ENCODE measurements at places on chromosomes 3 and 15. TPM values are rescaled to one million over a fixed set of nuclear protein-coding genes. Genes with fewer than 3 reads are reported as not detected.

Gene DNAH1
- polyA plus RNA-seq: 14.8 TPM

Gene ADAMTSL3
- polyA plus RNA-seq: 2.8 TPM

Gene CCR3
- polyA plus RNA-seq: not detected

Gene CGNL1
- polyA plus RNA-seq: 63.7 TPM

Gene RTP1
- not detected for polyA plus RNA-seq

Gene SLC25A26
- 22.1 TPM for polyA plus RNA-seq

Gene ISL2
- polyA plus RNA-seq: not detected

Gene TM4SF1
- polyA plus RNA-seq: 55.5 TPM

Gene POLR2M
- polyA plus RNA-seq: 96.7 TPM

DNA sequence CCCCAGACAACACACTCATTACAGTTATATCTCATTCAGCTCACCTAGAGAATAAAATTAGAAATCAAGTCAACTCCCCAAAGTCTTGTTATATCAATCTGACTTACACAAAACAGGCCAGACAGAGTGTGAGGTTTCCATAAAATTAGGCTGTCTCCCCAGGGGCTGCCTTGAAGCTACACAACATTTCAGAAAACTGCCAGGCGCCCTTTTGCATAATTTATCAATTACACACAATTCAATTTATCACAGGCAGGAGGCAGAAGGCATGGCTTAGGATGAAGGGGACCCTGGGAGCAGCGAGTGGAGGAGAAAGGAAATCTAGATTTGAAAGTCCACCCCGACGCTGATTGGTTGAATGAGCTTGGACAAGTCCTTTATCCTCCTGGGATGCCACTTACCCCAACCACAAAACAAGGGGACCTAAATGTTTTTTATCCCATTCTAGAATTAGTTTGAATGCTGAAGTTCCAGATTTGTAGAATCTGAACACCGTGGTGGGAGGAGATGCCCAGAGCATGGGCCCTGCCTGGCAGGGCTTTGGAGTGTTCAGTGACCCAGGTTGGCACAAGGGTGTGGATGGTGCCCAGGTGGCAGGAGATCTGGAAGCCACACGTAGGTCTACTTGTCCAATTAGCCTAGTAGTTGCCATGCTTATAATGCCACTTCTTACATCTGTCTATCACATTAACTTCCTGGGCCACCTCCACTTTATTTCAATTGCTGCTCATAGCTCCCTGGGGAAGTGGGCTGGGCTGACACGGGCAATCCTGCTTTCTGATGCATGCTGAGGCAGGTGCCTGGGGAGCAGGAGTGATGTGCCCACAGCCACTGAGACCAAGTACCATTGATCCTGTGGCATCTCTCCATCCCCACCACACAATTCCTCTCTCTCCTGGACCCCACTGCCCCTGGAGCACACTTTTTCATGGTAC, 119.8 kb upstream of the TLE3 start:
- no peak for DNase-seq

GRCh38 chr3:51706021-51706485, 815 bp upstream of the GRM2 start:
- DNase-seq: no peak

- DNase-seq: no peak
Measured at GRCh38 chr15:29451201-29451781, 181.7 kb upstream of the NSMCE3 start.

DNA sequence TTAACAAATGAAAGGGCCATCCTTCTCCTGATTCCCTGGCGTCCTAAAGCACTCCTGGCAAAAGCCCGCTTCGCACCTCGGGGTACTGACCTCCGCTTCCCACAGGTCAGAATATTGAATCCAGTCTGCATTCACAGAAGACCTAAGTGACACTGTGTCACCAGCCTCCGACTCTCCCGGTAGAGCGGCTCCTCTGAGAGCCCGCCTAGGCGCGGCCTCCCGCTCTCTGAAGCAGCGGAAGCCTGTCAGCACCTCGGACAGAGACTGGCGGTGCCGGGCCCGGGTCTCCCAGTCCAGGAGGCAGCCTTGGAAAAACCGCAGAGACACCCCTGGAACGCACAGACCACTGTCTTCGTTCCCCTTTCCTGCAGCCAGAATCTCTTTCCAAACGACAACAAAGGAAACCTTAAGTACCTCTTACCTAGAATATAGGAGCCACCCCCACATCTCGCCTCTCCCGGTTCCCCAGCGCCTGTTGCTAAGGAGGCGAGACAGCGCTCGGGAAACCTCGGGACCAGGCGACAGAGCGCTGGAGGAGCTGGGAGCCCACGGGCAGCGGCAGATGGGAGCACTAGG, 1.2 kb downstream of the GABRB3 start:
- DNase-seq: peak; percentile 79

- DNase-seq: no peak
Measured at GRCh38 chr3:104521606-104522336, 844.9 kb upstream of the ALCAM start.

DNA sequence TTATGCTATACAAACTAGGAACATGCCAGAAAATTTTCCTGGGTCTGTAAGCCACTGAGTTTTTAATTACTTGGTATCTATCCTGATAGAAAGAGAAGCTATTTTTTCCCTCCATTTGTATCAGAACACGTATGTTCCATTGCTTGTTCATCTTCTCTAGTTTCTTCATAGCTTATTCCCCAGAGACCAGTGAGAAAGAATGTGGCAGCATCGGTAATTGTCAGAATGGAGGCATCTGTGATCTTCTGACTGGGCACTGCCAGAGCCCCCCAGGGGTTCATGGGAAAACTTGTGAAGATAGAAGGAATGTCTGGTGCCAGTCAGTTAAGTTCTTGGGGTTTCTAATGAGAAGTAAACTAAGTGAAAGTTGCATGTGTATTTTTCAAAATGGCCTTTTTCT, 720.2 kb upstream of the GOLIM4 start:
- DNase-seq: no peak

DNA sequence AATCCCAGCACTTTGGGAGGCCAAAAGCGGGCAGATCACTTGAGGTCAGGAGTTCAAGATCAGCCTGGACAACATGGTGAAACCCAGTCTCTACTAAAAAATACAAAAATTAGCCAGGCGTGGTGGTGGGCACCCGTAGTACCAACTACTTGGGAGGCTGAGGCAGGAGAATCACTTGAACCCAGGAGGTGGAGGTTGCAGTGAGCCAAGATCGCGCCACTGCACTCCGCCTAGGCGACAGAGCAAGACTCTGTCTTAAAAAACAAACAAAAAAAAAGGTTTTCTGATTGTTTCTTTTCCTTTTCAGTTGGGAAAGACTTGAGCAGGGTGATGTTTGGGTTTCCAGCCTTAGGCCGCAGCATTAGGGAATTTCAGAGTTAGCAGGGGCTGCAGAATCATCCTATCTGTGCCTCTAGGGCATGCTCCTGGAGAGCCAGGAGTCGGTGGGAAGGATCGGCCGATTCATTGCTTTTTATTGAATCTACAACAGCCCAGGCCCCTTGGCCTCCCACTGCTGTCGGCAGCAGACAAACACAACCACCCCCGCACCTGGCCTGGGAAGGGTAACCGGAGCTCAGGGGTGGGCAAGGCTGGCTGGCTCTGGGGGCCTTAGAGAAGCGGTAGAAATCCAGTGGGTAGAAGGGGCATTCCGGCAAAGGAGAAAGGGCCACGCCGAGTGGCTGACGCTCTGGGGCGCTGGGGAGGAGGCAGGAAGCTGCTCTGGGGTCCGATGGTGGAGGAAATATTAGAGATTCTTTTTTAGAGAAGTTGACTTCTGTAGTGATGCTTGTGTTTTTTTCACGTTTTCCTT, 6.3 kb downstream of the CHAC1 start:
- DNase-seq: peak; percentile 74

GRCh38 chr15:86725628-86726027, 646.0 kb downstream of the AGBL1 start:
- DNase-seq: no peak

DNA sequence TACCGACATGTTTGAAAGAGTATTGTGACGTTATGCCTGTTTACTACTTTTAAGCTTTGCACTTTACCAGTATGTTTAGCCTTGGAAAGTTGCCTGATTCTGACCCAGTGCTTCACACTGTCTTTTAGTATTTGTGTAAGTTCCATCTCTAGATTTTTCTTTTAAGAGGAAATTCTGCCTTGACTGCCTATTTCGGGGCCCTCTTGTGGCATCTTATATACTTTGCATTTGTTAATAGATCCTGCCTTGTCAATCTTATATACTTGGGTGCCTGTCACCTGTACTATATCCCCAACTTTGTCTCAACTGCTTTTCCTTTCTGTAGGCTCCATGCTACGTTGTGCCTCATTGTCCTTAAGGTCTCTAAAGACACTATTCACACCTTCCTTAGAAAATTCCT, 244.6 kb downstream of the STXBP5L start:
- peak; percentile 0 for DNase-seq

DNA sequence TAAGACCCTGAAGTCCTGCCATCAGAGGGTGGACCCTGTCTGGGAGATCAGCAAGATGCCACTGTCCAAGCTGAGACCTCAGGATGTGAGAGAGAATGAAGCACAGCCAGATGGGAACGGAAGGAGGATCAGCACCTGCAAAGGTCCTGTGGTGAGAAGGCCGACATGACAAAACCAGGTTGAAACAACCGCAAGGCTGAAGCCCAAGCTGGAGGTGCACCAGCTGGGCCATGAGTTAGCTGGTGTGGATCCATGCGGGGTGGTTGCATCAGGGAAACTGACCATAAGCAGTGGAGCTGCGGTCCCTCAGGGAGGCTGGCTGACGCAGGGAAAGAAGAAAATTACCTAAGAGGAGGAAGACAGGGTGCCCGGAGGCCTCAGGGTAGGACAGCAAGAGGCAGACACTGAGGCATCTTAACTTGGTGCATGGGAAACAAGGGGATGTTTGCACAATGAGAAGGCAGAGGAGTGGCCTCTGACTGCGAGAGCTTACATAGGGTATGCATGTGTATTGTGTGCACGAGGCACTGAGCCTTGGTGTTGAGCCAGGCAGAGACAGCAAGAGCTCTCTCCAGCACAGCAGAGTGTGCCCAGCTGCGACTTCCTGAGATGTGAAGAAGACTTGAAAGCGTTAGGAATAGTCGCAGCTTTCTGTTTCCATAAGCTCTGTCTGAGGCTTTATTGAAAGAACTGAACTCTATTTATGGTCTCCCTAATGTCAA, 497.7 kb downstream of the OCA2 start:
- DNase-seq: no peak

- no peak for DNase-seq
Measured at GRCh38 chr3:28718074-28718849, 369.6 kb upstream of the AZI2 start.

DNA sequence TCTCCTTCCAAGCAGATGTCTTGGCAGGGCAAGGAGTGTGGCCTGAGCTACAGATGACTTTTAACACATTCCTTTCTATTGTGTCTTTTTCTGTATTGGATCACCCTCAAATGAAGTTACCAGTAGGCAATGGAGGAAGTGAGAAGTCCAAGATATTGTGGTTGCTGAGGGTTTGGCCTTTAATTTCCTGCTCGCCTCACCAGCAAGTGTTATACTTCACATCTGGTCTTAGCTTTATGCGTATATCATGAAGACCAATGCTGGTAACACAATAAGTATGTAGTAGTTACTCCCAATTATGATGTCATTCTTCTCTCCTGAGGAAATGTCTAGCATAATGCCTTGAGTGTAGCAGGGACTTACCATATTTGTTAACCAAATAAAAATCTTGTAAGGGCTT, 179.9 kb downstream of the ZIC1 start:
- no peak for DNase-seq

DNA sequence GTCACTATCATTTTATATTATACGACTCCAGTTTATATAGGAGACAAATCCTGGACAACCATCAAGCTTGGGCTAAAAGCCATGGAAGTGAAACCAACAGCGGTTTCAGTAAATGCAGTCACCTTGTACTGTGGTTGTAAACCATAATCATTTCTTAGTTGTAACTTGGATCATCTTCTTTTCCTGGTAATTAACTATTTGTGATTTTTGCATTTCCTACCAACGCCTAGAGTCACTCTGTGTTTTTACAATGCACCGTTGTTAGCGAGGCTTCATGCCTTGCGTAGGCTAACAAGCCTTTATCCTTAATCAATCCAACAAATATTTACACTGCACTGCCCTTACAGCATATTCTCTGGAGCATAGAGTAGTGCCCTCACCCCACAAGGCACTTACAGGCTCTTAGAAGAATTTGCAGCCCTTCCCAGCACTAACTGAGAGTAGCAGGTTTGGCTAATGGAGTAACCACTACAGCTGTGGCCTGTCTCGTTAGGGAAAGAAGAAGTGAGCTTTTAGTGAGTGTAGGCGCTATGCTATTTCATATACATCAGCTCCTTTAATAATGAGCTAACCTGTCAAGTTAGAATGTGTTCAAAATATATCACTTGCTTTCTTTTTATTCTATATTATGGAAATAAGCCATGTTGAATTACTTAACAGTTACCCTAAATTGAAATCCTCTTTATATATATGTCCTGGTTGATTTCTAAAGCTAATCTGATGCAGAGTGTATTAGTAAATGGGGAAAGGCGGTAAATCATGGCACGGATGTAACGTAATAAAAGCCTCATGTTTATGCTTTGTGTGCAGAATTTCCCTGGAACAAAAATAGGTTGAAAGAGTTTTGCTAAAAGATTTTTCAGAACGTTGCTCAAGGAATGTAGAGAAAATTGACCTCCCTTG, 62.8 kb downstream of the ABHD2 start:
- peak; percentile 37 for DNase-seq

GRCh38 chr15:90598031-90598577, 68.4 kb downstream of the CRTC3 start:
- DNase-seq: no peak

- no peak for DNase-seq
Measured at GRCh38 chr15:55344206-55344605, 25.2 kb downstream of the PIGB start.

DNA sequence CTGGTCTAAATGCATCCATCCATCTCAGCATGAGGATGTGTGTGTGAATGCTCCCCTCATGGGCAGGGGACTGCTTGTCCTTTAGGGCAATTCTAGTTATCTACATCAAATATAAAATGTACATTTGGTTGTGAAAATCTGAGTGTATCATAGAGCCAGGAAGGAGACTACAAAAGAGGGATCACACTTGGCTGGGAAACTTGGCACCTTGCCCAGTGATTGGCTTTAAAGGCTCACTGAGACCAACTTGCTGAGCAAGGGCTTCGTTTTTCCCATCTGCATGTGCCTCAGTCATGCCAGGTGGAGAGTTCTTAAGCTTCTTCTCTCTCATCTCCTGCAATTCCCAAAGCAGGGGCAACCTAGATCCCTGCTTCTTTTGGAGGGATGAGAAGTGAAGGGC, 5.2 kb downstream of the CAPN3 start:
- DNase-seq: peak; percentile 20

- DNase-seq: no peak
Measured at GRCh38 chr15:81225161-81225671, 28.5 kb downstream of the IL16 start.

DNA sequence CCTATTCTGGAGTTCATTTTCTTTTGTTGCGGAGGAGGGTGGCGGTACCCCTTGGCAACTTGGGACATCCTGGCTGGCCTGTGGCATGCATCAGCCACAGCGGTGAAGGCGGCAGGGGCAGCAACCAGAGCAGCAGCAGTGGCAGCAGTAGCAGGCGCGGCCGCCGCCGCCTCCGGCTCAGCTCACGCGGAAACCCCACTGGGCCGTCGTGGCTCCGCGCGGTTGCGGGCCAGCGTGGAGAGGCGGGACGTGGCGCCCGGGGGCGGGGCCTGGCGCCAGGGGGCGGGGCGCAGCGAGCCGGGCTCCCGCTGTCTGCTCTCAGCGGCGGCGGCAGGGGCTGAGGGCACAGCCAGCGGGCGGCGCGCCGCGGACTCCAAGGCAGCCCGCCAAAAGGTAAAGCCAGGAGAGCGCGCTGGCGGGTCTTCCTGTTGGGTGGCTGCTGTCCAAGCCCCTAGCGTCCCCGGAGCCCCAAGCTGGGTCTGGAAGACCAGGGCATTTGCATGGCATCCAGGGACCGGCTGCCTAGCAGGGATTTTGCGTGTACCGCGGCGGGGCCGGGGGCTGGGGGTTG, 334.4 kb upstream of the THRB start:
- peak; percentile 58 for DNase-seq
